ENCODE measurements at places on chromosomes 4 and X. TPM values are rescaled to one million over a fixed set of nuclear protein-coding genes. Genes with fewer than 3 reads are reported as not detected.

DNA sequence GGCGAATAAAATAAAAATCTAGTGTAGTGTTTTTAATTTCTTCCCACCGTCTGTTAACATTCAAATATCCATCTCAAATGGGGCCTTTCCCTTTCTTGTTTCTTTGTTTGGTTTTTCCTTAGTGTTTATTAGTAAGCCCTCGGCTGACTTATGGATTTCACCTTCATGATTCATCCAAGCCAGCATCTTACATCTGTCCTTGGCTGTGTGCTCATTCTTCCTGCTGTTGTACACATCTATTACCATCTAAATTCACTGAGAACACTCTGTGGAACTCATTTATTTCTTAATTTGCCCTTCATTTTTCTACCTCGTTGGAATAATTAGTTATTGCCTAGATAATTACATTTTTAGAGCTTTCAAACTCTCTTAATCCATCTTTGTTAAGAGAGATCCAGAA lies 84.9 kb downstream of the SPCS3 start:
- DNase-seq = peak; percentile 30

DNA sequence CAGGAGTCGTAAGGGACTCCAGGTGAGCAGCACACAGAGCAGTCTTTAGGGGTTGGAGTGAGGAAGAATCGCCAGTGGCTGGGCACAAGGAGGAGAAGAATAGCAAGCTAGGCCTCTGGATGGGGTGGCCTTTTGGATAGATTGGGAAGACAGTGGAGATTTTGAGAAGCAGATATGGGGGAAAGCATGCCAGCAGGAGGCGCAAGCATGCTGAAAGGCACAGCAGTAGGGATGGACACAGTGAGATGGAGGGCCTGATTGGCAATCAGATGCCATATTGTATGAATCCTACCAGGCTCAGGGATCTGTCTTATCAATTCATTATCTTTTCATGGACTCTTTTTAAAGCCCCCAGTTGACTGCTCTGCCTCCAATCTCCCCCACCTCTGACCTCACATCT lies 60.4 kb upstream of the MAGEA4 start:
- DNase-seq = no peak

- peak; percentile 93 for DNase-seq
Measured at GRCh38 chrX:107718156-107718621, 57.4 kb downstream of the TSC22D3 start.

- no peak for DNase-seq
Measured at GRCh38 chr4:93960450-93960849, 131.9 kb downstream of the ATOH1 start.

DNA sequence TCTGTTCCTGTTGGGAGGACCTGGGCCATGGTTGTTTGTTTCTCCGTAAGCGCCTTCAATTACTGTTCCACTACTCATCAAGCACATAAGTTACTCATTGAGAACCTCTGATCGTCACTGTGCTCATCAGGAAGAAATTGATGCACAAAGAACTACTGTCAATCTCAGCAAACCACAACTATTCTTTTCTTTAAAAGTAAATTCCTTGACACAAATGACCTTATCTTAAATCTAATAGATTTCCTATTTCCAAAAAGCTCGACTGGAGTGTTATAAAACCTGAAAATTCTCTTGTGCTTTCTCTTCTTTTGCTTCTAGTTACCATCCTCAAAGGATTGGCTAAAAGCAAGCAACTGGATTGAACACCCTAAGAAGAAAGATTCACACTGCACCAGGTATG lies at the start of gene MUC7:
Gene MUC7, plus strand, starts transcription at position 301 of the 400 bp plus-strand sequence. CDS start 1,825 bp downstream, outside the sequence.
- no peak for DNase-seq

DNA sequence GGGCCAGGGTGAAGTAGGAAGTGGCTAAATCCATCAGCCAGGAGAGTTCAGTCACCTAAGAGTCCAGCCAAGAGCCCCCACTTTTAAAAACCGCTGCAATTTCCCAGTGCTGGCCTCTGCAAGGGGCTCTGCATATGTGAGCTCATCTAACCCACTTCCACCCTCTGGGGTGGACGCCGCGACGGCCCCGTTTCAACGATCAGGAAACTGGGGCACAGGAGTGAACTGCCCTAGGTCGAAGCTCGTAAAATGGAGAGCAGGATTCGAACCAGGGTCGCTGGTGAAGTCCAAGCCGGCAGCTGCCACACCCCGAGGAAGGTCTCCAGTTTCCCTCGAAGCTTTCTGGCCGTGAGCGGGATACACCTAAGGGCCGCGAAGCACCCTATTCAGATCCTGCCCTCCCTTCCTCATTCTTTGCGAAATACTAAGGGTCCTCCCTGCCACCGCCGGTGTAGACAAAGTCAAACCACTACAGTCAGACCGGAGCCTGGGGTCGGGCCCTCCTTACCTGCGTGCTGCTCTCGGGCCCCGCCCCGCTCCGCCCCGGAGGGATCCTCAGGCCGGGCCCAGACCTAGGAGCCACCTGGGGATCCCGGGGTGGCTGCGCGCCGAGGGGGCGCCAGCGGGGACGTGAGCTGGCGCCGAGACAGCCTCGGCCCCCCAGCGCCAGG lies 446 bp downstream of the EVC2 start:
- no peak for DNase-seq

DNA sequence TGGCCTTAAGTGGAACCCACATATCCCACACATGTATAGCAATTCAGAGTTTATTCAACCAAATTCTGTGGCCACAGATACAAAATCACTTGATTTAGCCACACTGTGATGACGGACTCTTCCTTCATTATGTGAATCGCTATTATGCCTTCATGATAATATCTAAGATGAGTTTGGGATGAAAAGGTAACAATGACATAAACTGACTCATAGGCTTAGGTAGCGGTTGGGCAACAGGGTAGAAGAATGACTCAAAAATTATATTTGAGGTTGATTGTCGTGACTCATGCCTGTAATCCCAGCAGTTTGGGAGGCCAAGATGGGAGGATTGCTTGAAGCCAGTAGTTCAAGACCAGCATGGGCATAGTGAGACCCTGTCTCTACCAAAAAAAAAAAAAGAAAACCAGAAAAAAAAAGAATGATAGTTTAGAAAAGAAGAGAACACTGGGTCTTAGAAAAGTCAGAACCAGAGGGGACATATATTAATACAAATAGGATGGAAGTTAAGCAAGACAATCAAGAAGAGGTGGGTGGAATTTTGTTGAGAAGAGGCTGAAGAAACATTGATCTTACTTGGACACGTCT lies 70.4 kb upstream of the USP9X start:
- peak; percentile 15 for DNase-seq

DNA sequence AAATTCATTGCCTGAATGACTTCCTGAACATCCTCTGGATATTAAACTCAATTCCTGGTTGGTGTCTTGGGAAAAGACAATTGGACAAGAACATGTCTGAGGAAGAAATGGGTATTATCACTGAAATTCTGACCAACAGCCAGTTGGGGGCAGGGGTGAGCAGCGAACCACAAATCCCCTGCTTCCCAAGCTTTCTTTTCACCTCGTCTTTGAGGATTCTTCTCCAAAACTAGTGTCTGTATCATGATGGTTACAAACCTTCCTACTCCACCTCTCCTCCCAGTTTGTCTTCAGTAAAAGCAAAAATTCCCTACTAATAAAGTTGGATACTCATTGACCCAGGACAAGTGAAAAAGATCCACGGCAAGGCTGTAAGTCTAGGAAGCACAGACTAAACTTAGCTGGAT lies 48.3 kb upstream of the WDR1 start:
- peak; percentile 38 for DNase-seq

DNA sequence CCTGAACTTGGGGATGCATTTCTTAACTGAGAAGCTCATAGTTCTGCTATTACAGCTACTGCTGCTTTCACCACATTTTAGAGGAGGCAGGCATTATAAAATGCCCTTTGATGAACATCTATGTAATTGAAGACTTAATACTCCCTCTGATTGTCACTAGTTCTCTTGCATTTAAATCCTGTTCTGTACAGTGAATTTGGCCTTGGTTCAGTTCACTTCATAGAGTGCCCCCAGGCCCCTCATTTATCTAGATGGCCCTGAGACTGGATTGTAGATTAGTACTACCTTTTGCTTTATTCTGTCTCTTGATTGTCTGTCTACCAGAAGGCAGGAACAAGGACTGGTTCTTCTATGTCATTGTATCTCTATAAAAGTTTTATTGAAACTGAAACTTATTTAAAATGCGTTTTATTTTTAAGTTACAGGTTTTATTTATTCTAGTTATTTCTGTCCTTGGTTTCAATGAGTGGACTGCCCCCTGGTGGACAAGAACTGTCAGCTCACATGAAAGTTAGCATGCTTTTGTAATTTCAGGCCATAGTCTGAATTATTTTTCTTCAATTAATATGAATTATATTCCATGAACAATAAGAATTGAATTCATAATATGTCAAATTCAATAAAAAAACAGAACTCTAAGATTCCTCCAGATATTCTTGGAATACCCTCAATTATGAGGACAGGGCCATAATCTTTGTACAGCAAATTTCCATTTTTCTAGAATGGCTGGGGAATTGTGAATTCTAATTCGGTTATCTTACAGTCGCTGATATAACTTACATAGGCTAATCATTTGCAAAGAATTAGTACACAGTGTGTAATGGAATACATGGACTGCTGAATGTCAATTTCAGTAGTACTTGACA lies 47.2 kb upstream of the TMEM33 start:
- DNase-seq = peak; percentile 71

- no peak for DNase-seq
Measured at GRCh38 chr4:184506527-184507121, 32.3 kb upstream of the IRF2 start.

DNA sequence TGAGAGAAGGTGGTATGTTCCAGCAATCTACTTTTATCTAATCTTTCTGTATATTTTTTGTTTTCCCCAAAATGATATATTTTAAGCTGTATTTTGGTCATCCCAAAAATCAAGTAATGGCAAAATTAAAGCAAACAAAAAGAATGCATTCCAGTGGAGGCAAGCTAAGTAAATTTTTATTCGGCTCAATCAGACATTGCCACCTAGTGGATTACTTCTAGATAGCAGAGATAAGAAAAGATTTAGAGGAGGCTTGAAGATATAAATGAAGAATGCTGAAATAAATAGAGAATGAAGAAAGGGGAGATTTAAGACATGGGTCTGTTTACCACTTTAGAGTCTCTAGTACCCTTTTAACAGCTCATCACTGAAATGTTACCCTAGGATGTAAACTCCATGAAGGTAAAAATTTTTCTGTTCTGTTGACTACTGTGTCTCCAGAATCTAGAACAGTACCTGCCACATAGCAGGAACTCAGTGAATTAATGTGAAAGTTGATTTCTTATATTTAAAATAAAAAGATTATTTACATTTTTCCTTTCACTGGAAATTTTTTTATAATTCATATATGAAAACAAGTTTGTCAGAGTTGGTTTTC lies 110.9 kb upstream of the ANK2 start:
- peak; percentile 52 for DNase-seq

- peak; percentile 28 for DNase-seq
Measured at GRCh38 chr4:122542411-122543236, 78.2 kb downstream of the IL21 start.

DNA sequence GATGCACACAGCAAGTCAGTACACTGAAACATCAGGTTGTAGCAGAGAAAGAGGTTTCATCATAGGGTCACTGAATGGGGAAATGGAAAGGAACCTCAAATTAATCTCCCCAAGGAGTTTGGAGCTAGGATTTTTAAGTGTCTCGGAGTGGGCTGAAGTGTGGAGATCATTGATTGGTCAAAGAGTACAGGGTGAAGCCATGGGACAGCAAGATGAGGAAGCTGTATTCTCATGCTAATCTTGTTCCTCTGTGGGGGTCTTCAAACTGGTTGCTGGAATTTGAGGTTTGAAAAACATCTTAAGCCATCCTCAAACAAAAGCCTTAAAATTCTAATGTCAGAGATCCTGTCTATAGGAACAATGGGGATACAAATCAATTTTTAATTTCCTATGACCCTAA lies 78.8 kb upstream of the TEX13A start:
- no peak for DNase-seq

GRCh38 chrX:134948333-134949241 lies 42.2 kb upstream of the SMIM10 start:
- DNase-seq = peak; percentile 95

DNA sequence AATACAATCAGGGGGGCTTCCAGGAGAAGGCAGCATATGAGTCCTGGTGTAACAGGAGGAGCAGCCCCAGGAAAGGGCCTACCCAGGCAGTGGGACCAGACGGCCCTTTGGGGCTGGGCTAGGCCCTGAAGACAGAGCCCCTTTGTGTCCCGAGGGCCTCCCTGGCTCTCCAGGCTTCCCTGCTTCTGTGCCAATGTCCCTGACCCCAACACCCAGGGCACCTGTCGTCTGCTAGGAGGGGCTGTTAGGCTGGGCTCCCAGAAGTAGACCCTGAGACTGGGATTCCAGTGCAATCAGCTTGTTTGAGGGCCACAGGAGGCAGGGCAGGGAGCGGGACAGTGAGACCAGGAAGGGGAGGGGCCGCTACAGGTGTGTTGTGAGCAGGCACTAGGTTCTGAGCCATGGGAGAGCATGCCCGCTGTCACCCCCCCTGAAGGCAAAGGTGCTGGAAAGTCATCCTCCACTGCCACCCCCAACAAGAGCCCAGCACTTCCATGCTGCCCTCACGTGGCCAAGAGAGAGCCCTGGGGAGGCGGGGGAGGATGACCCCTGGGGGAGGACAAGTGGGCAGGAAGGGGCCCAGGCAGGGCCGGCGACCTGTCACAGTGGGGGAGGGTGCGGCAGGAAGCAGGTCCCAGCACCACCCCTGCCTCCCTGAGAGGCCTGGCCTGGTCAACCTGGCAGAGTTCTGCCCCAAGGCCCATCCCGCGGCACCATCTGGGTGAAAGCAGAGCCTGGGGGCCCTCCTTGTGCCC lies 64.8 kb downstream of the ADRA2C start:
- DNase-seq = no peak

DNA sequence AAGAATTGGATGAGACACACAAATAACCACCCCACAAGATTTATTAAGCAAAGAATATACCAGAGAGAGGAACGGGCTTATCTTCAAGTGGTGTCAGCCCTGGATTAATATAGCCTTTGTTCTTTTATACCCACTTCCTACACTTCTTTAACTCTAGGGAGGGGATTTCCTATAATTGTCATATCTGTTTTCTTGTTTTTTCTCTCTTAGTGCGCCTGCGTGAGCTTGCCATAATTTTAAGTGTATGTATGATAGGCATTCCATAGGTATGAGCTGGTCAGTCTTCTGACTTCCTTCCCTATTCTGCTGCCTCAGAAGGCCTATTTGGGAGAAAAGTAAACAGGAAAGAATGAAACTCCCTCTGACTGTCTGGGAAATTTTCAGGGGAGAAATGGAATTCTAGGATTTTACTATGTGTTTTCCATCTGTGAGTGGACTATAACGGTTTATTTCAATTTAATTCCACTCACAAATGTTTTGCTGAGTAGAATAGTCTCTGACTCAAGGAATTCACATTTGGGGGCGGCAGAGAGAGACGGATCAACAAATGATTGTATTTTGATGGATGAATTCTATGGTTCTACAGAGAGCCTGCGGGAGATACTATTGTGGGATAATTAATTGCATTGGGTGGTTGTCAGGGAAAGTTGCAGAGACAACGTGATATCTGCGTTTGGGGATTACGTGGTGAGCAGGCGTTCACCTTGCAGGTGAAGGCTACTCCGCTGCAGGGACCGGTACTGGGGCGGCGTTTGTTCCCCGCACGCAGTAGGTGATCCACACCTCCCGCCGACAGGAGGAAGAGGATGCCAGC lies 626 bp upstream of the CEP135 start:
- peak; percentile 96 for DNase-seq

Gene SLC16A2
- total RNA-seq = 10.6 TPM

Gene DUSP9
- not detected for total RNA-seq

Gene DAPP1
- not detected for total RNA-seq

Gene MAGEB2
- total RNA-seq = not detected

Gene MAGEA11
- total RNA-seq = not detected

Gene KLB
- total RNA-seq = not detected
